NCI-H1417 treated with DMSO at 0.1 percent for 48 hours (cell line): ENCODE measurements at places on chromosomes 7 and 10.

GRCh38 chr7:129257168-129257567 is 32.3 kb downstream of the AHCYL2 start:
- no peak for DNase-seq

DNA sequence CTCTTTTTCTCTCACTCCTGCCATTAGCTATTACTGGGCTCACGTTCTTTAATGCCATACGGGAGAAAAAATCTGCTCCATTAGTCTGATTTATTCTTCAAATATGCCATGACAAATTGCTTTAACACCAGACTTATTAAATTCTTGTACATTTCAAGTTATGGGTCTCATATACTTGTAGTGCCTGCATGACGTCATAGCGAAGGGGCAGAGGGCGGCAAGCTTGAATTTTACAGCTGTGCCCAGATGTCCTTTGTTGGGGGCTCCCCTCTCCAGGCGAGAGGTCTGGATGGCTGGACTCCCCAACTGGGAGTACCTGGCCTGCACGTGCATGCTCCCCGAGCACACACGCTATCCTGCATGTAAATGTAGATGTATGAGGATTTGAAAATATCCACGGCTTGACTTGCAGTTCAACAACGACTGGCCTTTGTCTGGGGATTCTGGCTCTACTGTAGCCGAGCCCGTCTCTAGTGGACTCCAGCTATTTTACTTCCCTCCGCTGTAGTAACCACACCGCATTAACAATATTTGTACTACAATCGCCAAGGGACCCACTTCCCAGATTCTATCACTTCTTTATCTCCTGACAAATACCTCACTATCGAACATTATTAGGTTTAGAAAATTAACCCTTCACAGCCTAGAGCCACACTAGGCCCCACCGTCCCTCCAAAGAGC is 79.5 kb downstream of the EBF3 start:
- no peak for DNase-seq

- no peak for DNase-seq
Measured at GRCh38 chr10:72276421-72277339, 3.0 kb downstream of the DDIT4 start.

- DNase-seq: peak; percentile 44
Measured at GRCh38 chr7:31633894-31634494, 53.0 kb upstream of the PPP1R17 start.

DNA sequence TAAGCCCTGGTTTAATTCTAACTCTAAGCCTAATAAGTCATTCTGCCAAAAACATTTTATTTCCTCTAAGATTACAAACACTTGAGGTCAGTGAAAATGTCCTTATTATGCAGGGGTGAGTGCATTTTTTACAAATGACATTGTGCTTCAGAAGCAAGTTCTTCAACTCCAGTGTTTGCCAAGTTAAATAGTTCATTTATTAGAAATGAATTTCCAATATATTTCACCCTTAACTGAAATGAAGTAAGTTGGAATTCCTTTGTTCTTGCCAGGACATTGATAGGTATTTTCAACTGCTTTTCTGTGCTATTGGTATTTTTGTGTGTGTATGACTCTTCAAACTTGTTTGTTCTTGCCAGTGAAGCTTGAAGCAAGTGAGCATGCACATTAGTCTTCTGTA is 89.5 kb upstream of the CCDC6 start:
- DNase-seq: no peak

DNA sequence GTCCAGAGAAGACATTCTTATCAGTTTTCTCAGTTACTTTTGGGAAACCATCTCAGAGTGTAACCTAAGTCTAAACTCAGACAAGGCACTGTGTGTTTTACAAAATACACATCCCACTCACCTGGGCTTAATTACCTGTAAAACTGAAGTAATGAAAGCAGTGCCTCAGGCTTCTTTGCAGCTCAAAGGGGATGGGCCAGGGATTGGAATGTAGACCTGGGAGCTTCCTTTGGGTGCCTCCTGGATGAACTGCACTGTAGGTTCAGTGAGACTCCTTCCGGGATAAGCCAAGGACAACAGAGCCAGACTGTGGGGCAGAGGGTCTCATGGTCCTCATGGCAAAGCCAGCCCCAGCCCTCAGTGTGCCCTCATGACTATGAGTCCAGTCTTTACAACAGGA is 672.4 kb upstream of the GALNT17 start:
- DNase-seq: no peak

DNA sequence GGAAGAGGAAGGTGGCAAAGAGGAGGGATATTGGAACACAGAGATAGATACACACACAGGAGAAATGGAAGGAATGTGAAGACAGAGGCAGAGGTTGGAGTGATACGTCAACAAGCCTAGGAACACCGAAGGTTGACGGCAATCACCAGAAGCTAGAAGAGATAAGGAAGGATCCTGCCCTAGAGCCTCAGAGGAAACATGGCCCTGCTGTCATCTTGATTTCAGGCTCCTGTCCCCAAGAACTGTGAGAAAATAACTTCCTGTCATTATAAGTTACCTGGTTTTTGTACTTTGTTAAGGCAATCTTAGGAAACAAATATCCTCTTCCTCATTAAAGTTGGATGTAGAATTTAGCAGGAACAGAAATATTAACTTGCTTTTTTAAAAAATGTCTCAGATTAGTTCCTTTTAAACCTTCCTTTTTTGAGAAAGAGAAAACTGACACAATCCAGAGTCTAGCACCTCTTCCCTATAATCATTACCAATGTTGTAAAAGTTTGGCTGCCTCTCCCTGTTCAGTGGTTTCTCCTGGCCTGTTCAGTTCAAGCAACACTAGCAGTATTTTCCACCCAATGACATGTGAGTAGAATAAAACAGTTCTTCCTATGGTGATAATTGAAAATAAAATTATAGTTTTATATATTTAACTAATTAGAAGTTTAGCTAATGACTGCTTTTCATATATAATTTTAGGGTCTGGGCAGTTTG is 28.8 kb upstream of the GNAI1 start:
- no peak for DNase-seq

DNA sequence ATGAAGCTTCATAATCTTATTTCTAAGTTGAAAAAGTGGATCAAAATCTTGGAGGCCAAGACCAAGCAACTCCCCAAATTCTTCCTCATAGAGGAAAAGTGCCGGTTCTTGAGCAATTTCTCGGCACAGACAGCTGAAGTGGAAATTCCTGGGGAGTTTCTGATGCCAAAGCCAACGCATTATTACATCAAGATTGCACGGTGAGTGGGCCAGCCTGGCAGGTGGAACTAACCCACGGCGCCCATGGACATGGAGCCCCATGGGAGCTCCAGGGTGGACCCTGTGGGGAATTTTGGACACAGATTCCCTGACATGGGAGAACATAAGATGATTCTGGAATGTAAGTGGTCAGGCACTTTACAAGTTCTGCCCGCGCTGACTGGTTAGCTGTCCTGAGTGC is 125.9 kb downstream of the TRRAP start:
- DNase-seq: no peak

DNA sequence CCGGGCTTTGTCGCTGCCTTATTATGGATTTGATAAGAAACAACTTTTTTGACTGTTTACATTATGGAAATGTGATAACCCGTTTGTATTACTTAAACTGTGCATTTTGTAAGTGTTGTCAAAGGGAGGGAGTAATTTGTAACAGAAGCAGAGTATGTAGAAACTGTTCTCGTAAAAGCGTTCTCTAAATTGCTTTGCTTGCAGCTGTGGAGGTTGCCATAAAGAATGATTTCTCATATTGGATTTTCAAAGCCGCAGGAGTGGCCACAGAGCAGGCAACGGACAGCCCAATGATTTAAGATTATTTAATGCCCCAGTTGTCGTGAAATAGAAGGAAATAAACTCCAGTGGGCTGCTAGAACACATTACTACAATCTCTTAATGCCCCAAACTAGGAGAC is 114.0 kb upstream of the INSYN2A start:
- DNase-seq: no peak

DNA sequence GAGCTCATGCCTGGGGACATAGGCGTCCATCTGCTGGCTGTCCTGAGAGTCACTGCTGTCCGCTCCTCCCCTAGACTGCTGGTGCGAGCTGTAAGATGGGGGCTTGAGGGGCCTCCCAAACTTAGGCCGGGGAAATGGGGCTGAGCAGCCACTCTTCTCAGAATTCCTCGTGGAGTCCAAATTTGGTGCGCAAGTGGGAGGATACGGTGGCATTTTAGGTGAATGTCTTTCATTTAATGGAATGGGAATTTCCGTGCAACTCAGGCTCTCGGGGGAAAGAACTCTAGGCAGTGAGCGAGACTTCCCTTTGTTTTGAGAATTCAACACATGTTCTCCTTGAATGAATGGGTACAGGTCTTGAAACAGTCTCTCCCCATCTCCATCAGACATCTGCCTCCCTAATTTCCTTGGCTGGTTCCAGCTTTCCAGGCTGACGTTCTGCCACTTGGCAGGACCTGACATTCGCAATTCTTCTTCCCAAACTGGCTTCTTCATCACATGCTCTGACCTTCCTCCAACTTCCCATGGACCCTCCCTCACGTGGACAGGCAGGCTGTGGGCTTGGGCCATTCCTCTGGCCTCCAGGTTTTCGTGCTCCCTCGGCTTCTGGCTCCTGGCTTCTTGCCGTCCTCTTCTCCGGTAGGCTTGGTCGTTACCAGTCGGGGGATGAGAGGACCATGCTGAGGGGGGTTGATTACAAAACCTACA is 30.1 kb downstream of the JCAD start:
- no peak for DNase-seq

DNA sequence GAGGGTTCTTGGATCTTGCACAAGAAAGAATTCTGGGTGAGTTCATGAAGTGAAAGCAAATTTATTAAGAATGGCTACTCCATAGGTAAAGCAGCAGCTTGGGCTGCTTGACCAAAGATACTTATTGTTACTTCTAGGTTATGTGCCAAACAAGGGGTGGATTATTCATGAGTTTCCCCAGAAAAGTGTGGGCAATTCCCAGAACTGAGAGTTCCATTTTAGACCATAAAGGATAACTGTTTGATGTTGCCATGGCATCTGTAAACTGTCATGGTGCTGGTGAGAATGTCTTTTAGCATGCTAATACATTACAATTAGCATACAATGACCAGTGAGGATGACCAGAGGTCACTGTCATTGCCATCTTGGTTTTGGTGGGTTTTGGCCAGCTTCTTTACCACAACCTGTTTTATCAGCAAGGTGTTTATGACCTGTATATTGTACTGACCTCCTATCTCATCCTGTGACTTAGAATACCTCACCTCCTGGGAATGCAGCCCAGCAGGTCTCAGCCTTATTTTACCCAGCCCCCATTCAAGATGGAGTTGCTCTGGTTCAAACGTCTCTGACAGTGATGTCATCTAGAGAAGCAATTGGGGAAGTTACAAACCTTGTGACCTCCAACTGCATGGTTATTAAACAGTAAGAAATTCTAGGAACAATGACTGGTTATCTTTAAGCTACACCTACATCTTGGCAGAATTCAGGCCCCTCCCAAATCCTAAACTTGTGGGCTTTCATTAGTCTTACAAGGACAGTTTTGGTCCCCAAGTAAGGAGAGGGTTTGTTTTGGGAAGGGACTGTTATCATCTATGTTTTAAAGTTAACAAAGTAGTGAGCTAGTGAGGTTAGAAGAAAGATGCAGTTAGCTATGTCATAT is 48.0 kb upstream of the INHBA start:
- DNase-seq: no peak

- DNase-seq: no peak
Measured at GRCh38 chr7:156582591-156583123, 57.9 kb upstream of the RNF32 start.

- no peak for DNase-seq
Measured at GRCh38 chr10:21700474-21700873, 166.4 kb downstream of the MLLT10 start.
